ENCODE measurements at places on chromosomes 13 and 19. TPM values are rescaled to one million over a fixed set of nuclear protein-coding genes. Genes with fewer than 3 reads are reported as not detected.
A peak's percentile ranks its signal among the peaks of the same experiment; 100 is the strongest.

GRCh38 chr19:58007285-58007684 is 4.7 kb upstream of the ZNF606 start:
- peaks cover 3% of the 10 kb centered on the region for H3K4me1 ChIP-seq
- no peak overlapping the region for H3K4me3 ChIP-seq

DNA sequence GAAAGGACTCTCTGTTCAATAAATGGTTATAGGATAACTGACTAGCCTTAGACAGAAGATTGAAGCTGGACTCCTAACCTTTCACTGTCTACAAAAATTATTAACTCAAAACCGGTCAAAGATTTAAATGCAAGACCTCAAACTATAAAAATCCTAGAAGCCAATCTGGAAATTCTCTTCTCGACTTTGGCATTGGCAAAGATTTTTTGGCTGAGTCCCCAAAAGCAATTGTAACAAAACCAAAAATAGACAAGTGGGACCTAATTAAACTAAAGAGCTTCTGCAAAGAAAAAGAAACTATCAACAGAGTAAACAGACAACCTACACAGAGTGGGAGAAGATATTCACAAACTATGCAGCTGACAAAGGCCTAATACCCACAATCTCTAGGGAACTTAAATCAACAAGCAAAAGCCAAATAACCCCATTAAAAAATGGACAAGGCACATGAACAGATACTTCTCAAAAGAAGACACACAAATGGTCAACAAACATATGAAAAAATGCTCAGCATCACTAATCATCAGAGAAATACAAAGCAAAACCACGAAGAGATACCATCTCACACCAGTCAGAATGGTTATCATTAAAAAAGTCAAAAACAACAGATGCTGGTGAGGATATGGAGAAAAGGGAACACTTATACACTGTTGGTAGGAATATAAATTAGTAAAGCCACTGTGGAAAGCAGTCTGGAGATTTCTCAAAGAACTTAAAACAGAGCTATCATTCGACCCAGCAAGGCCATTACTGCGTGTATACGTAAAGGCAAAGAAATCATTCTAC is 266.3 kb downstream of the DNAJC15 start:
- H3K27ac ChIP-seq, result no peak overlapping the region
- H3K4me1 ChIP-seq, result no peaks in the 10 kb centered on the region
- DNase-seq, result no peak
- H3K27me3 ChIP-seq, result no peaks in the 10 kb centered on the region
- H3K36me3 ChIP-seq, result no peaks in the 10 kb centered on the region

GRCh38 chr13:110646442-110647364 is 31.4 kb downstream of the NAXD start:
- no peaks in the 10 kb centered on the region for H3K36me3 ChIP-seq
- no peak overlapping the region for H3K27ac ChIP-seq
- no peaks in the 10 kb centered on the region for H3K4me1 ChIP-seq
- no peak for DNase-seq
- H3K27me3 ChIP-seq, result no peaks in the 10 kb centered on the region

DNA sequence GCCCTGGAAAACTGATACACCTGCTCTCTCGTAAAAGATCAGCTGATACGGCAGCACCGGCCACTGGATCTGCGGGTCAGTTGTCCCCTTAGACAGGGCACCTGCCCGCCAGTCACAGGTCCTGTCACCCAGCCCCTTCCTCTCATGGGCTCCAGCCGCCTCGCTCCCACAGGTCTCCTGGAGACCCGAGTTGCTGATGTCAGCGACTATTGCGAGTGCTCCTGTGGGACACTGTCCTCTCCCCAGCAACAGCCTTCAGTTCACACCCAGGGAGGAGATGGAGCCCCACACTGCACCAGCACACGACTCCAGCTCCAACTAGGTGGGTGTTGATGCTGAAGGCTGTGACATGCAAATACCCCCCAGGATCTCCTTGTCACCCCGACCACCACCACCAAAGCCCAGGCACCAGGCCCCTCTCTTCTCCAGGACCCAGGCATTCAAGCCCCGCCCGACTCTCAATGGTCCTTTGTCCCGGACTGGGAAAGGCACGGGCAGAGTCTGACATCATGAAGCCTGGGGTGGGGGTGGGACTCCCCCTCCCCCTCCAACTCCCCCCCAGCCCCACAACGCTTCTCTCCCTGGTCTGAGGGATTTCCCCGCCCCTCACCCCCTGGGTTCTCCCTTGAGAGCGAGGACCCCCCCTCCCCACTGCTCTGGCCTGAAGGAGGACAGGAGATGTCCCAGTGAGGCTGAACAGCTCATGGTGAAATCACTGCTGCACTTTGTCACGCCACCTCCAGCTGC is 1.4 kb upstream of the MAG start:
- H3K36me3 ChIP-seq, result no peaks in the 10 kb centered on the region
- no peak overlapping the region for H3K4me3 ChIP-seq
- H3K4me1 ChIP-seq, result no peaks in the 10 kb centered on the region
- no peak for DNase-seq

DNA sequence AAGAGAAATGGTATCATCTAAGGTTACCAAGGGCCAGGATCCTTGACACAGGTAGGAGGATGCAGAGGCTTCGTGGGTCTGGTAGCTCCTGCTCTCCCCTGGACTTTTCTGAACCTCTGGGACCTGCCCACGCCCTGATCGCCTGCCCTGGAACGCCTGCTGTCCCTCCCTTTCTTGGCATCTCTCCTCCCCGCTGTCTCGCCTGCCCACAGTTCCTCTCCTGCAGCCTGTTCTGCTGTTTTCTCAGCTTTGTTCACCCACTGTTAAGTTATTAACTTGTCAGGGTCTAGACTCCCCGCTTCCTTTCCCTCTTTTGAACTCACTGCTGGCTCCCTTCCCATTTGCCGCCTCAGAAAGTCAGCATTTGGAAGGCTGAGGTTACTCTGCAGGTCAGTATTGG is 19.8 kb downstream of the SERP2 start:
- no peaks in the 10 kb centered on the region for H3K27me3 ChIP-seq
- peak; percentile 55 for DNase-seq
- H3K4me1 ChIP-seq, result no peaks in the 10 kb centered on the region
- H3K27ac ChIP-seq, result no peak overlapping the region
- H3K4me3 ChIP-seq, result no peak overlapping the region
- H3K36me3 ChIP-seq, result no peaks in the 10 kb centered on the region

GRCh38 chr19:5436106-5436947 is 18.9 kb upstream of the ZNRF4 start:
- H3K4me3 ChIP-seq, result no peak overlapping the region
- H3K27ac ChIP-seq, result no peak overlapping the region
- no peaks in the 10 kb centered on the region for H3K4me1 ChIP-seq
- DNase-seq, result no peak
- no peaks in the 10 kb centered on the region for H3K27me3 ChIP-seq
- no peaks in the 10 kb centered on the region for H3K36me3 ChIP-seq

DNA sequence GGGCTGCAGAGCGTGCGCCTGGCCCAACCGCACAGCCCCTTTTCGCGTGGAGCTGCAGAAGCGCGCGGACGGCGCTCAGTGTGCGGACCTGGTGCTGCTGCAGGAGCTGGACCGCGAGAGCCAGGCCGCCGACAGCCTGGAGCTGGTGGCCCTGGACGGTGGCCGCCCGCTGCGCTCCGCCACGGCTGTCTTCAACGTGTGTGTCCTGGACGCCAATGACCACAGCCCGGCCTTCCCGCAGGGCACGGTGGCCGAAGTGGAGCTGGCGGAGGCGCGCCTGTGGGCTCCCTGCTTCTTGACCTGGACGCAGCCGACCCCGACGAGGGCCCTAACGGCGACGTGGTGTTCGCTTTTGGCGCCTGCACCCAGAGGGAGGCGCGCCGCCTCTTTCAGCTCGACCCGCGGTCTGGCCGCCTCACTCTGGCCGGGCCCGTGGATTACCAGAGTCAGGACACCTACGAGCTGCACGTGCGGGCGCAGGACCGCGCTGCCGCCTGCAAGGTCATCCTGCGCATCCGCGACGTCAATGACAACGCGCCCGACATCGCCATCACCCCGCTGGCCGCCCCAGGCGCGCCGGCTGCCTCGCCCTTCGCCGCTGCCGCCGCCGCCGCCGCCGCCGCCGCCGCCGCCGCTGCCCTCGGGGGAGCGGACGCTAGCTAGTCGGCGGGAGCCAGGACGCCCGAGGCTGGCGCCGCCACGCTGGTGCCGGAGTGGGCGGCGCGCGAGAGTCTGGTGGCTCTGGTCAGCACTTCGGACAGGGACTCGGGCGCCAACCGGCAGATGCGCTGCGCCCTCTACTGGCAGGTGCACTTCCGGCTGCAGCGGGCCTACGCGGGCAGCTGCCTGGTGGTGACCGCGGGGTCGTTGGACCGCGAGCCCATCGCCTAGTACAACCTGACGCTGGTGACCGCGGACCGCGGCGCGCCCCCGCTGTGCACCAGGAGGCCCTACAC is 172.2 kb downstream of the OLFM4 start:
- no peaks in the 10 kb centered on the region for H3K36me3 ChIP-seq
- H3K27ac ChIP-seq, result no peak overlapping the region
- H3K4me1 ChIP-seq, result no peaks in the 10 kb centered on the region
- H3K4me3 ChIP-seq, result no peak overlapping the region
- DNase-seq, result no peak
- no peaks in the 10 kb centered on the region for H3K27me3 ChIP-seq

- H3K4me3 ChIP-seq, result no peak overlapping the region
- H3K27ac ChIP-seq, result no peak overlapping the region
- H3K27me3 ChIP-seq, result no peaks in the 10 kb centered on the region
- H3K4me1 ChIP-seq, result no peaks in the 10 kb centered on the region
- H3K36me3 ChIP-seq, result no peaks in the 10 kb centered on the region
- DNase-seq, result no peak
Observed at GRCh38 chr13:83531022-83531421, 351.3 kb downstream of the SLITRK1 start.

Gene SYT5
- 0.42 TPM for total RNA-seq

Gene KLC3
- not detected for total RNA-seq

Measured in endothelial cell of umbilical vein (primary cell).